ENCODE measurements at places on chromosomes 2 and 18.

- DNase-seq = peak; percentile 49
Observed at GRCh38 chr2:84856787-84857186, 24.1 kb downstream of the TRABD2A start.

- DNase-seq = no peak
Observed at GRCh38 chr2:141714496-141714895, 416.3 kb downstream of the LRP1B start.

DNA sequence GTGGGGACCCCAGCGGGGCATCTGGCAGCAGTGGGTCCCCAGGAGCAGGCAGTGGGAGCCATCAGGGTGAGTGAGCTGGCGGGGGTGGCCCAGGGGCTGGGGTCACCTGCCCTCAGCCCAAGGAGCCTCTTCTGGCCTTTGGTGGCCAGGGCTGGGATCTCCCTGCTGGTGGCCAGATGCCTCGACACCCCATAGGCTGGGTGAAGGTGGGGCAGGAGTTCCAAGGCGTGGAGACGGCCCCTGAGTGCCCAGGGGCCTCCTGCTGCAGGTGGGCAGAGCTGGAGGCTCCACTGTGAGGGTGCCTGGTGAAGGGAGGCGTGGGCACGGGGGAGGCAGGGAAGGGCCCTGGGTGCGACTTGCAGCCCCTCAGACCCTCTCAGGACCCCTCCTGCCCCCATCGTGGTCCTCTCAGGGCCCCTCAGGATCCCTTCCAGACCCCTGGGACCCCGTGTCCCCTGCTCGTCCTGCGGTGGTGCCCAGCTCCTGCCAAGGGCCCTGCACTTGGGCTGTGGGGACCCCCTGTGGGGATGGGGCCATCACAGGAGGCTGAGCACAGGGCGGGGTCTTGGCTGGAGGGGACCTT is 5.0 kb upstream of the GPR35 start:
- no peak for DNase-seq

DNA sequence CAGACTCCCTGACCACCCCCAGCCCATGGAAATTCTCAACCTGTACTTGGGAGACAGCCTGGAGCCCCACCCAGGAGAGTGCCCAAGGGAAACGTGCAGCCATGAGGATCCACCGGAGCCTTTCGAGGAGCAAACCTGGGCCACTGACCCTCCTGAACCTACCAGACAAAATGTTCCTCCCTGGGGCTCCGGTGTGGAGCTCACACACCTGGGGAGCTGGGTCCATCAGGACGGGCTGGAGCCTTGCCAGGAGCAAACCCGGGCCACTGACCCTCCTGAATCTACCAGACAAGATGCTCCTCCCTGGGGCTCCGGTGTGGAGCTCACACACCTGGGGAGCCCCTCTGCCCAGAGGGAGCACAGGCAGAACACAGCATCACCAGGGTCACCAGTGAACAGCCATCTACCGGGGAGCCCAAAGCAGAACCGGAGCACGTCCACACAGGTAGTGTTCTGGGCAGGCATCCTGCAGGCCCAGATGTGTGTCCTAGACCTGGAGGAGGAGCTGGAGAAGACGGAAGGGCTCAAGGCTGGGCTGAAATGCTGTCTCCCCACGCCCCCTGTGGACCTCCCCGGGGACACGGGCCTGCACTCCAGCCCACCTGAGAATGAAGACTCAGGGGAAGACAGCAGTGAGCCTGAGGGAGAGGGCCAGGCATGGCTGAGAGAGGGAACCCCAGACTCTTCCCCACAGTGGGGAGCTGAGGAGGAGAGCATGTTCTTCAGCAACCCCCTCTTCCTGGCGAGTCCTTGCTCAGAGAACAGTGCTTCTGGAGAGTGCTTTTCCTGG is 8.9 kb downstream of the PSD4 start:
- no peak for DNase-seq
